ENCODE measurements at places on chromosomes 11 and 22.

- peak; percentile 42 for DNase-seq
Measured at GRCh38 chr11:78202733-78203167, 14.0 kb downstream of the USP35 start.

DNA sequence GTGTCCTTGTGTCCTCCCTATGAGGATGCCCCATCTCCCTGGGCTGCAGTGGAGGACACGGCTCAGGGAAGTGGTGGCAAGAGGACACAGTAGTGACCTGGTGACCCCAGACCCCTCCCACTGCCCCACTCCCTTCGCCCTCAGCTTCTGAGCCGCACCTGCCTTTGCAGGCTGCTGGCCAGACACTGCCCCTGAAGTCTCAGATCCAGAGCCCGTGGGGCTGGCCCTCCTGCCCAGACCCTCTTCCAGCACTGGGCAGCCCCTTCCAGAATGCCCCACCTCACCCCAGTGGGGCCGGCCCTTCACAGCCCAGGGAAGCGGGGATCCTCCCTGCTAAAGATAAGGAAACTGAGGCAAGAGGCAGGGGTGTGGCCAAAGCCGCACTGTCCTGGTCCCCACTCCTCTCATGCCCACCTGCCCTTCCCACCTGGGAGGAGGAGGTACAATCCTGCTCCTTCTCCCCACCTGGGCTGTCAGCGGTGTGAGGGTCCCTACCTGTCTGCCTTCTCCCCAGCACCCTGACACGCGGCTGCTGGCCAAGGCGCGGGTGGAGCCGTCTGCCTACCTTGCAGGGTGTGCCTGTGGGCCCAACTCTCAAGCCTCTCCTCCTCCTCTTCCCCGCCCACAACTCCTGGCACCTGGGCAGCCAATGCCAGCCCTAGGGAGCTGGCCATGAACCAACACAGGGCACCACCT is 17.3 kb downstream of the TRPM5 start:
- DNase-seq, result no peak

DNA sequence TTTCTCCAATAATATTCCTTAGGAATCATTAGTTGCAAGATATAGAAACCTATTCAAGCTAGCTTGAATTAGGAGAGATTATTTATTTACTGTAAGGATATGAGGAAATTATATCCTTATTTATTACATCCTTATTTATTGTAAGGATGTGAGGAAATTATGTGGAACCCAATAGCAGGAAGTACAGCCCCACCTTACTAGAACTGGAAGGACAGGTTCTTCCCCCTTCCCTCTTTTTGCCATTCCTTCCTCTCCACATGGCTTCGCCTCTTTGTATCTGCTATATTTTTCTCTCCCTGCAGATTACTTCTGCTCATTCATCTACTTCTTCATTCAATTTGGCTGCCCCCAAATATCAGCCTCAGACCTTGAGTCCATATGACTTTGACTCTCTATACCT is 49.5 kb upstream of the B3GNT6 start:
- no peak for DNase-seq

- DNase-seq, result no peak
Measured at GRCh38 chr11:115545581-115546210, 41.5 kb upstream of the CADM1 start.

- peak; percentile 53 for DNase-seq
Measured at GRCh38 chr11:66418168-66418985, 2.5 kb upstream of the NPAS4 start.

DNA sequence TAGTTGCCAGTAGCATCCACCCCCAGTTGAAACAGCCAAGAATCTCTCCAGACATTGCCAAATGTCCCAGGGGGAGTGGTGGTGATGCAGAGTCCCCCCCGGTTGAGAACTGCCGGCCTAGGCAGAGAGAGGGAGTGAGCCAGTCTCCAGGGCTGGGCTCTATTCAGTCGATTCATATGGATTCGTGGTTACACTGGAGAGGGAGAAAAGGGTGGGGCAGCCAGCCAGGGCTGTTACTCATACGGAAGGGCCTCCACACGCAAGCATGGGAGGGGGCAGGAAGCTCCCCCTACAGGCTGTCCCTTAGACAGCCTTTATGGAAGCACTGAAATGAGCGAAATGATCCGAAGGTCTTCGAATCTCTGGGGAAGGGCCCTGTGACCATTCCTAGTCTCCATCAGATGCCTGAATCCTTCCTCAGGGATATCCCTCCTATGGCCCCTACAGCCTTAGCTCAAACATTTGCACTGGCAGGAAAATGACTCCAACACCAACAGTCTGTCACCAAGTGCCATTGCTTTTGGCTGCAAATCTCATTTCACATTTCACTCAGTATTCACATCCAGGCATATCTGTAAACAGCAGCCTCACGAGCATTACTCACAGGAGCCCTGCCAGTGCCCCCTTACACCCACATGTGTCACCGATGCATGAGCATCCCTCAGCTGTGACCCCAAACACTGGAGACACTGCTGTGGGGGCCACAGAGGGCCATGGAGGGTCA is 18.4 kb upstream of the TLCD5 start:
- DNase-seq, result no peak

GRCh38 chr22:43535336-43535735 is 123.5 kb downstream of the MPPED1 start:
- DNase-seq, result no peak

DNA sequence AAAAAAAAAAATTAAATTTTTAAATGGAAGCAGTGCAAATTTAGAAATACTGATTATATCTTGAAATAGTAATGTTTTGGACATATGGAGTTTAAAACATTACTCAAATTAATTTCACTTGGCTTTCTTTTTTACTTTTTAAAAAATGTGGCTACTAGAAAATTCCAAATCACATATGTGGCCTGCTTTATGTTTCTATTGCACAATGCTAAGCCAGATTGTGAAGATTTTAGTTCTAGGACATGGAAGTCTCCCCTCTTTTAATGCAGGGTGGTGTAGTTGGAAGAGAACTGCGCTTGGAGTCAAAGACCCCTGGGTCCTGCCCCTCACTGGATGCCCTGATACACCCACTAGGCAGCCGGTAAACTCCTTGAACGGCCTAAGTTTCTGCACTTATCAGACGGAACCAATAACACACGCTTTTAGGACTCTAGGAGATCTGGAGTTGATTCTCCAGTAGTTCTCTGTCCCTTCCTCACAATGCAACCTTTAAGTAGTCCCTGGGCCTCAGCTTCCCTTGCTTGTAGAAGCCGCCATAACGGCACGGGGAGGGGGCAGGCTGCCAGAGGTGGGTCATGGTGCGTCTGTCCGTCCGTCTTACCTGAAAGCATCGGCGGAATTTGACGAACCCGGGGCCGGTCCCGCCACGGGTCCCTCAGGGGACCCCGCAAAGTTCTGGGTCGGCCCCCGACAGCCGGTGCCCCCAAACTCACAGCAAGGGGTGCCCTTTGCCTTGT is 505 bp downstream of the FAM227A start:
- no peak for DNase-seq
